ENCODE measurements at places on chromosomes 4 and X. TPM values are rescaled to one million over a fixed set of nuclear protein-coding genes. Genes with fewer than 3 reads are reported as not detected.

Gene SPATA4
- not detected for total RNA-seq

Gene PHKA1
- 24.3 TPM for total RNA-seq

Gene MOB1B
- total RNA-seq, result 17.7 TPM

Gene CLCN5
- total RNA-seq, result 6.3 TPM

Gene TLL1
- 10.6 TPM for total RNA-seq

Gene DHRSX
- total RNA-seq, result 14.9 TPM

Gene TMEM128
- total RNA-seq, result 24.4 TPM

Gene FOXR2
- total RNA-seq, result not detected

Gene TMEM35A
- 7.7 TPM for total RNA-seq

Gene POU3F4
- total RNA-seq, result not detected

Gene THAP9
- total RNA-seq, result 2.7 TPM

Gene FAM9B
- total RNA-seq, result not detected

Gene HSD17B13
- 0.71 TPM for total RNA-seq

Gene APOO
- 1.5 TPM for total RNA-seq

Gene SPACA5
- not detected for total RNA-seq

Gene SSX4
- total RNA-seq, result not detected

Measured in thoracic aorta (tissue), 2 donors.